ENCODE measurements at places on chromosomes 6 and 20.

DNA sequence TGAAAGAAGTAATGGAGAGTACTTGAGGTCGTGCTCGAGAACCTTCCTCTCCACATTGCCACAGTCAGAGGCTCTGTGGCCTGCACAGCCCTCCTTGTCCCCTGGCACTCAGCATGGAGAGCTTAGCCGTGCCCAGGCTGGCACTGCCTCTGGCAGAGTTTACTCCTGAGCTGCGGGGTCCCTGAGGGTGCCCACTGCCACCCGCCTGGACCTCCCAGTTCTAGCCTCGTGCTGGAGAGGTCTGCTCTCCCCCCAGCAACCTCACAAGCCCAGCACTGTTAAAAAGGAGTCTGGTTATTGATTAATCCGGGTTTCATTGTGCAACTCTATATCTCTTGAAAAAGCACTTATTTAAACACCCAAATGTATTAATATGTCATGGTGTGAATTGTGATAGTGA, 226.8 kb downstream of the TMEM242 start:
- DNase-seq = no peak

DNA sequence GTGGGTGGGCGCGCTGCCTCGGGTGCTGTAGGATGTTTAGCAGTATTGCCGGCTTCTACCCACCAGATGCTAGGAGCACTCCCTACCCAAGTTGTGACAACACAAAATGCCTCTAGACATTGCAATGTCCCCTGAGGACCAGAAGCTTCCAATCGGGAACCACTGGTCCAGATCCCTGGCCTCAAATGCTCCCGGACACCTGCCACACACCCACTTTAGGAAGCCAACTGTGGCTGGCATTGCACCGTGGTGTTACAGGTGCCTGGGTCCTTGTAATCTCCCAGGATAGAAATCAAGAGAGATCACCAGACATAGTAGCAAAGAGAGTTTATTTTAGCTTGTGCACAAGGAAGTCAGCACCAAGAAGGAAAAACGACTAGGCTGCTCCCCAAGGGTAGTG, 14.9 kb upstream of the RNASET2 start:
- DNase-seq = no peak

DNA sequence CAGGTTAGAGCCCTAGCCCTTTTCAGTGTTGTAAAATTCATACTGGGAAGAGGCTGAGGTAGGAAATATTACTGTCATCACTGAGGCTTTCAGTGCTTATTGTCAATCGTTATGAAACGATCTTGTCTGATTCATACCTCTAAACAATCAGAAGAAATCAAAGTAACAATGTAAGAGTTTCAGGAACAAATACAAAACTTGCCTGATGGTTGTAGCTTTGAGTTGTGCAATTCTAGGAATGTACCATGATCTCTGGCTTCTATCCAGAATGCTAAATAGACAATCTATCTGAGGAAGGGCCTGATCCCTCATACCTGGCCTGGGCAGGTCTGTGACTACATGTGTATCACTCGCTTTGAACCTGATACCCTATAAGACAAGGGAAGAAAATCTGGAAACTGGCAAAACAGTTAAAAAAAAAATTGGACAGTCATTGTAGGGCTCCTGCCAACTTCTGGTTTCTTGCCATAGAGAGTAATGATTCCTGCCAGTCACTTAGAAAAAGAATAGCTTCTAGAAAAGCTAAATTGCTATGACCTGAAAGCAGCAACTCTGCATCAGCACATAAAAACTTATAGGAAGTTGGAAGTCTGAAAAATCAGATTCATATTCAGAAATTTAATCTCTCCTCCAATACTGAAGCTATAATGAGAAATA, 234.7 kb downstream of the BTBD9 start:
- peak; percentile 10 for DNase-seq

DNA sequence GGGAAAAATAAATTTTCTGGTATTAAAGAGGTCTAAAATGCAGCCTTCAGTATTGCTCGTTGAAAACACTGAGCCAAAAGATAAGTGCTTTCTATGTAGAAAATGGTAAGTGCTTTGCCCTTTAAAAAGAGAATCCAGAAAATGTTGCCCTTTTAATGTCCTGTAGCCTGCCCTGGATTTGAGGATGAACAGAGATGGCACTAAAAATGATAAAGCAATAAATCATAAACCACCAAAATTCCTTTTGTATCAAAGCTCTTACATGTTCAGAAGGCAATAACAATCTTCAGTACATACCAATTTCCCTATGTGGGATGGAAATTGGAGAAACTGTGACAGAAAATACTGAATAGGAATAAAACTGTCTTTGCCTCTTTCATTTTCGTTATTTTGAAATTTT, 405.8 kb downstream of the PHF3 start:
- DNase-seq = no peak

GRCh38 chr6:75935473-75935793, 137.0 kb downstream of the IMPG1 start:
- DNase-seq = no peak

GRCh38 chr6:166579237-166579850, 7.1 kb downstream of the RAMACL start:
- DNase-seq = no peak

DNA sequence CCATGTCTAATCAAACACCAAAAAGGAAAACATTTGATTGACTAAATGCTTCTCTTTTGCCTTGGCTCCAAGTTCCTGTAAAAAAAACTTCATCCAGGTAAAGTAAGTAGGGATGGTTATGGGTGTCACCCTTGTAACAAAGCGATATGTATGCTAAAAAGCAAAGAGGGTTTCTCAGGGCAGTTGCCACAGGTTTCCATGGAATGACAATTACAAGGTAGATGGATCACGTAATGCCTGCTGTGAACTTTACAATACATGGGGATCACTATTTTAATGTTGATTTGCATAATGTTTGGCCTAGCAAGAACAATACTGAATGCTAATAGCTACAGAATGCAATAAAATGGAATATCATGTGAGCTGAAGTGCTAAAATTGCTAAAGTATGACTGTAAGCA, 2.9 kb upstream of the BMP2 start:
- DNase-seq = no peak

GRCh38 chr6:32984622-32985389, 16.4 kb downstream of the BRD2 start:
- peak; percentile 83 for DNase-seq

- DNase-seq = no peak
These were observed 6.2 kb downstream of the HEBP2 start for GRCh38 chr6:138410048-138410735.

DNA sequence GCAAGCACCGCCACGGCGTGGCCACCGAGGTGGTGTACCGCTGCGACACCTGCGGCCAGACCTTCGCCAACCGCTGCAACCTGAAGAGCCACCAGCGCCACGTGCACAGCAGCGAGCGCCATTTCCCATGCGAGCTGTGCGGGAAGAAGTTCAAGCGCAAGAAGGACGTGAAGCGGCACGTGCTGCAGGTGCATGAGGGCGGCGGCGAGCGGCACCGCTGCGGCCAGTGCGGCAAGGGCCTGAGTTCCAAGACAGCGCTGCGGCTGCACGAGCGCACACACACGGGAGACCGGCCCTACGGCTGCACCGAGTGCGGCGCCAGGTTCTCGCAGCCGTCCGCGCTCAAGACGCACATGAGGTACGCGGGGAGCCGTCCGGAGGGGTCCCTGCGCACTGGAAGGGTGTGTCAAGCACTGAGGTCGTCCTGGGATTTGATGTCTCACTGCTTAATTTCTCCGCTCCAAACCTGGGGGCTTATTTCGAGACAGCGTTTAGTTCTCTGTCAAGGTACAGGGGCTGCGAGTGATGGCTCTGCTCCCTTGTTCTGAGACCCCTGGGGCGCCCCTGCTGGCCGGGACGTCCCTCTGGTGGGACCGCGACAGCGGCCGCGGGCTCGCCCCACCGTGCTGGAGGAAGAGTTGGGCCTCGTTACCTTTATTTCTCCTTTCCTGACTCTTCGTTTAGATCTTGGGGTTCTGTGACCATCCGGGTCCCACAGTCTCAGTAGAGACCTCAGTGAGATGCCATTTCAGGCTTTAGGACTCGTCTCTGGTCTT, 3.6 kb downstream of the GZF1 start:
- no peak for DNase-seq

GRCh38 chr6:6191476-6191875, 129.0 kb downstream of the F13A1 start:
- DNase-seq = no peak

GRCh38 chr20:41480054-41480770, 113.6 kb upstream of the EMILIN3 start:
- no peak for DNase-seq

DNA sequence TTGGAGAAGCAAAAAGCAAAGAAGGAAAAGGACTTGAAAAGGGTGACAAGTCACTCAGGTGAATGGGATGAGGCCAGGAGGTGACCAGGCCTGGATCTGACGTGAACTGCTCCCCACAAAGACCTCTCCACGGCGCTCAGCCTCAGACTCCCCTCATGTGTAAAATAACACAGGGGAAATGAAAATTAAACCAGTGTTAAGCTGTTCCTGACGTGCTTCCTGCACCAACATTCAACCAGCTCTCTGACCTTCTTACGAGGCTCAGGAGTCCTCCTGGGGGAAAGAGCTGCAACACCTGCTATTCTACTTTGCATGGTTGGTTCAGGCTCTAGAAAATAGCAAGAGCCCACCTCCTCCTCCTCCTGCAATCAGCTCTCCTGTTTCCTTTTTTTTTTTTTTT, 256.7 kb downstream of the ATXN1 start:
- no peak for DNase-seq

DNA sequence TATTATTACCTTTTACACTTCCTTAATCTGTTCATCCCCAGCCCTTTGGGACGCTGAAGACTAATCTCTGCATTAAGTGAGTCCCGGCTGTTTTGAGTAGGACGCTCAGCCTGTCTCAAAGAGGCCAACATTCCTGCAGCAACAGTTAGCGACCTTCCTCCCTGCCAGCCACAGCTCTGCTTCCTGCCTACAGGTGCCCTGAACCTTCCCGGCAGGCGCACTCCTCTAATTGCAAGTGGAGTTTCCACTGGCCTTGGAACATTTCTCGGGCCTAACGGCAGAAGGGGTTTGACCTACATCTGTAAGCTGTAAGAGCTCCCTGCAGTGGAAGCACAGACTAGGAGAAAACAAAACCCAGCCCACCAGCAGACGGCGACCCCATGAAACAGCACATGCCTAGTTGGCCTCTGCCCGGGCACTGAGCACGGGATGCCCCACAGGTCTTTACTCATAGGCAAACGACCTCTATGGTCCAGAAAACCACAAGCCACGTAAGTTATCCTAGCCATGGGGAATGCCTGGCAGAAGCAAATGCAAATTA, 137.9 kb downstream of the DTNBP1 start:
- DNase-seq = no peak

DNA sequence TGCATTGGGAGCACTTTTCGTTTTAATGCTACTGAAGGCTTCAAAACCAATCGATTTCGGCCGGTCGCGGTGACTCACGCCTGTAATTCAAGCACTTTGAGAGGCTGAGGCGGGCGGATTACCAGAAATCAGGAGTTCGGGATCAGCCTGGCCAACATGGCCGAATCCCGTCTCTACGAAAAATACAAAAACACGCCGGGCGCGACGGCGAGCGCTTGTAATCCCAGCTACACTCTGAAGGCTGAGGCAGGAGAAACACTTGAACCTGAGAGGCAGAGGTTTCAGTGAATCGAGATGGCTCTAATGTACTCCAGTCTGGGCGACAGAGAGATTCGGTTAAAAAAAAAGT, 58.4 kb downstream of the TRIM38 start:
- DNase-seq = no peak

- DNase-seq = peak; percentile 82
These were observed 635 bp upstream of the C20orf203 start for GRCh38 chr20:32674362-32674789.

GRCh38 chr6:134435814-134436280, 117.9 kb upstream of the SGK1 start:
- DNase-seq = no peak

Measured in GM03348 (cell line).